ENCODE measurements at places on chromosomes 11 and 22.

DNA sequence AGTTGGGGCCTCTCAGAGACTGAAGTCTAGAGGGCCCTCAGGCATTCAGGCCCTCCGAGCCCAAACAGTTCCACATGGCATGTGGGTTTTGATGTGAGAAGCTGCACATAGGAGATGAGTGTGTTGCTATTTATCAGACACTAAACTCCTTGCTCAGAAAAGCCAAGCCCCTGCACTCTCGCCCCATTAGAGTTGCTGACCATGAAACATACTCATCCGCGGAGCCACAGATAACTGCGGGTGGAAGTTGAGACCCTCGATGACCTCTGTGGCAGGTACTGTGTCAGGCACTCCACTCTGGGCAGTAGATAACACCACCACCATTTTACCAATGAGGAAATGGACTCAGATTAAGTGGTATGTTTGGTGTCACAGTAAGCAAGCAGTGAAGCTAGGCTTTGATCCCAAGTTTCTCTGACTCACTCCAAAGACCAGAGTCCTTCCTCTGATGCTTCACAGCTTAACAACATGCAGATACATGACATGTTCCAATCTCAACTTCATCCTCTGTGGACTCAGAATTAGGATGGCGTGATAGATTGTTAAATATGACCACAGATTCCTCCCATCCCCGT lies 202.1 kb downstream of the ADAMTS15 start:
- DNase-seq = no peak

GRCh38 chr22:22045571-22046335 lies 63.2 kb upstream of the TOP3B start:
- no peak for DNase-seq

GRCh38 chr11:70402685-70403084 lies 4.4 kb downstream of the CTTN start:
- peak; percentile 10 for DNase-seq

GRCh38 chr11:13682212-13682611 lies 13.7 kb downstream of the FAR1 start:
- no peak for DNase-seq

DNA sequence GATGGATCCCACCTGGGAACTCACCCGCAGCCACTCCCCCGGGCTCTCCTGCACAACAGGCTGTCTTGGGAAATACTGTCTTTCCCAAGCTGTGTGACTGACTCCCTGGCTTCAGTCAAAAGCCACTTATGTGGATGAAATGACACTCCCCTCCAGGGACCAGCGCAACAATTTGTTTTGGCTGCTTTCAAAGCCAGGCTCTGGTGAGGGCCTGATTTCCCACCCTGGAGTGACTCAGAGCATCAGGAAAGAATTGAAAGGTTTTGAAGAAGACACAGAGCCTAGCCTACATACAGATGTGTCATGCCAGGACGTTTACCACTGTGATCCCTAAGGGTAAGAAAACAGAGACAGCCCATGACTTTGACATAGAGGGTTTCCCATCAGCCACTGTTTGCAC lies 550.5 kb downstream of the MIAT start:
- no peak for DNase-seq

GRCh38 chr11:77200351-77201268 lies 72.6 kb downstream of the MYO7A start:
- no peak for DNase-seq

DNA sequence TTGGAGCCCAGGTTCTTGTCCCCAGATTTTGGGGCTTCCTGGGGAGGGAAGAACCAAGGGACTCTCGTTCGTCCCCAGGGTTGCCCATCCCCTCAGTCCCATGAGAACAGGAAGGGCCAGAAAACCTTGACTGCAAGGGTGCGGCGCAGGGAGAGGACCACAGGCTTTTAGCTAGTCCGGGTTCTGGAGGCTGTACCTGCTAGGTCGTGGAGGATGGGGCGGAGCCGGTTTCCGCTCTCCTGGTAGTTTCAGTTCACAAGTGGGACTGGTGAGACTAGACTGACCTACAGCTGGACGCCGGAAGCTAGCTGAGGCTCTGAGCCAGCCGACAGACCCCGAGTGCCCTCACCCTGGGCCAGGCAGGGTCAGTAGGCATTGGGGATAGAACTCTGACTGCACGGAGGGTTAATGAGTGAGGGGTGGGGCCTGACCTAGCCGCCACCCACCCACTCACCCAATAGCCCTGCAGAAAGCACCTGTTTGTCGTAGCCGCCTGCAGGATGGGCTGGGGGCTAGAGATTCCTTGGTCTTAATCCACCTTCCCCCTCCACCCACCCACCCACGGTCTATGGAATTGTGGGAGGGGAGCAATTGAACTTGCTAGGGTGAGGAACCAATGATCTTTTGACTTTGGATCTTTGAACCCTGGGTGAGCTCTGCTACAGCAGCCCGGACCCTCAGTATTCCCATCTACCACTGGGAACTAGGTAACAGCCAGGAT lies 1.5 kb downstream of the MAFF start:
- peak; percentile 60 for DNase-seq

DNA sequence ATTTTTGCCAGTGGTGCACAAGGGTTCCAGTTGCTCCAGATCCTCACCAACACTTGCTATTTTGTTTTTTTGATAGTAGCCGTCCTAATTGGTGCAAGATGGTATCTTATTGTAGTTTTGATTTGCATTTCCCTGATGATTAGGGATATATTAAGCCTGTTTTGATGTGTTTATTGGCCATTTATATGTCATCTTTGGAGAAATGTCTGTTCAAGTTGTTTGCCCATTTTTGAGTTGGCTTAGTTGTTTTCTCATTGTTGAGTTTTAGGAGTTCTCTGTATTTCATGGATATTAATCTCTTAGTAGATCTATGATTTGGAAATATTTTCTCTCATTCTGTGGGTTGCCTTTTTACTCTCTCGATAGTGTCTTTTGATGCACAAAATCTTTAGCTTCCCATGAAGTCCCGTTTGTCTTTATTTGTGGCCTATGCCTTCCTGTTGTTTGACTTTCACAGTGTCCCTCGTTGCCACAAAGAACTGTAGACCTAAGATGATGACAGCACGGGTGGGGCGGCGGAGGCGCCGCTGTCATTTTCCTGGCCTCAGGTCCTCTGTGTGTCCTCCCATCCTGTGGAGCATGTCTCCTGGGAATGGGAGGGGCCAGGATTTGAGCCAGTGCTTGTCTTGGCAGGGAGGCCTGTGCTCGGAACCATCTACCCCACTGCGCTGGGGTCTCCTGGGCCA lies 33.5 kb downstream of the LRP5 start:
- DNase-seq = no peak

DNA sequence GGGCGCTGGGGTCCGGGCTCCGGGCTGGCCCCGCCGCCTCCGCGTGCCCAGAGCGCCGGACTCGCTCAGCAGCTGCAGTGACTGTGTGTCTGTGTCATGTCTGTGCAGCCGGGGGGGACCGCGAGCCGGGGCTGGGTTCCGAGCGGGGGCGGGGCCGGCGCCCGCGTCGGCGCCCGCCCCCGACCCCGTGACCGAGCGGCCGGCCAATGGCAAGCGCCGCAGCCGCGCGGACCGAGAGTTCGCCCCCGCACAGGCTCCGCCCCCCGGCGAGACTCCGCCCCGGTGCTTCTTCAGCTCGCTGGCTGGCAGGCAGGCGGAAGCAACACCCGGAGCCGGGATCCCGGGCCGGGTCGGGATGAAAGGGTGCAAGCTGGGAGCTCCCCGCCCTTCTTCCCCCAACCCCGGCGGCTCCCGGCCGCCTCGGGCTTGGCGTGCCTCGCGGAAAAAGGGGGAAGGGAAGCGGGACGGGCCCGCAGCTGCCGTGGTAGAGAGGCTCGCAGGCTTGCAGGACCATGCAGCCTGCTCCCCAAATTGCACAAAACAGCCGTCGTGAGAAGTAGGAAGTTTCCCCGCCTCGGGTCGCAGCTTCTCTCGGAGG lies 750 bp upstream of the LARGE1 start:
- peak; percentile 77 for DNase-seq

DNA sequence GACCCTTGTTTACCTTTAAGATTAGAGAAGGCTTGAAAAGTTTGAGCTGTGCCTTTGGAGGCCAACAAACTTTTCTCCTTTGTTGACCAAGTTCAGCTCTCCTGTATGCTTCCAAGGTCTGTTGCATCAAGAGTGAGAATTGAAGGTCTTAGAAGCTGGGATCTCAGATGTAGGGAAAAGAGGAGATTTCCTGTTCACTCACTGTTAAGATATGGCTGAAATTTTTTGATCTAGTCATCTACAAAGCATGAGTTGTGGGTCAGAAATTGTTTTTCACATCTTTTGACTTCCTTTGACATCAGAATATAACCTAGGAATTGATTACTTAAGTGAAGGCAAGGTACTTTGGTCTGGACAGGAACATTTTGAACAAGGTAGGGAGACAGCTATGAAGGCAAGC lies 12.1 kb downstream of the OR51B4 start:
- no peak for DNase-seq

DNA sequence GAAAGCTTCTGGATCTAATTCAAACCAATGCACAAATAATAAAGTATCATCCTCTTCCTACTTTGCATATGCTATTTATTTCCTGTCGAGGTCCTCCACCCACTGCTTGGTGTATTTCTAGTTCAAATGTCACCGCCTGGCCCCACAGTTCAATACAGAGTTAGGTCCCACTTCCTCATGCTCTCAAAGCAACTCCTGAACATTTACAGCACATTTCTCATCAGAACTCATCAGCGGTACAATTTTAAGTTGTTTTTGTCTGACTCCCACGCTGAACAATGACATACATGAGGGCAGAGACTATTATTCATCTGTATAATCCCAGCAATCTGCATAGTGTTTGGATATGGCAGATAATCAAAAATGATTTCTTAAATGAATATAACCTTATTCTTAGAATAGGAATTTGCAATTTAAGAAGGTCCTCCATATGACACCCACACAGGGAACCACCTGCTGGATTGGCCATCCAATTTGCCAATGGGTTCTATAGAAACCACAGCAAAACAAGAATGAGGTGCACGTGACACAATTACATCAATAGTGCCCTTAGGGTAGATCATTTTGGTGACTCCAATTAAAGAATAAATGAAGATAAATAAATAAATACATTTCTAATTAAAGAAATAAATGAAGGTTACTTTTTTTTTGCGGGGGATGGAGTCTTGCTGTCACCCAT lies 54.2 kb downstream of the SLC25A17 start:
- no peak for DNase-seq

DNA sequence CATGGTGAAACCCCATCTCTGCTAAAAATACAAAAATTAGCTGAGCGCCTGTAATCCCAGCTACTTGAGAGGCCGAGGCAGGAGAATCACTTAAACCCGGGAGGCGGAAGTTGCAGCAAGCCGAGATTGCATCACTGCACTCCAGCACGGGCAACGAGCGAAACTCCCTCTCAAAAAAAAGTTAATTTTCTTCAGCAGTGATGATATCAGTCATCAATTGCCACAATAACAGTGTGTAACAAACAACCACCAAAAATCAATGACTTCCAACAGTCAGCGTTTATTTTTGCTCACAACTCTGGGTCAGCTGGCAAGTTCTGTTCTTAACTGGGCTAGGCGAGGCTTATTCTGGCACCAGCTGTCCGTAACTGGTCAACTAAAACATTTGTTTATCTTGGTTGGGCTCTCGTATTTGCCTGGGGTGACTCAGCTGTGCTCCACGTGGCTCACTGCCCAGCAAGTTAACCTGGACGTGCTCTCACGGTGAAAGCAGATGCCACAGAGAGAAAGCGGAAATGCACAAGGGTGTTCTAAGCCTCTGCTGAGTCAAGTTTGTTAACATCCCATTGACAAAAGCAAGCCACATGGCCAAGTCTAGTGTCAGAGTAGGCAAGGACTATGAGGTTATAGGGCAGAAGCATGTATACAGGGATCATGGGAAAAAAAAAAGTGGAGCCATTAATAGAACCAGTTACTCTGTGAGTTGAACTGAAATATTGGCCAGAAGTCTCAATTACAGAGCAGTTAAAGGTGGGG lies 52.1 kb downstream of the LHFPL7 start:
- peak; percentile 95 for DNase-seq

DNA sequence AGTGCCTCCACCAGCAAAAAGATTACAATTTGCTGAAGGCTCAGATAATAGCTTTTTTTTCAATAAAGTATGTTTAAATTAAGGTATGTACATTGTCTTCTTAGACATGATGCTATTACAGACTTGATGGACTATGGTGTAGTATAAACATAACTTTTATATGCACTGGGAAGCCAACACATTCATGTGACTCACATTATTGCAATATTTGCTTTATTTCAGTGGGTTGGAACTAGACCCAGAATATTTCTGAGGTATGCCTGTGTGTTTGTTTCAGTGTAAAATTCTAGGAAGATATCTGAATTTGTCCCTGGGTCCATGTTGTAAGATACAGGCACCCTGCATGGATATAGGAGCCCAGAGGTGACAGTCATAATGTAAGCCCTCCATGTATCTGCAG lies 120.0 kb upstream of the BDNF start:
- peak; percentile 78 for DNase-seq

DNA sequence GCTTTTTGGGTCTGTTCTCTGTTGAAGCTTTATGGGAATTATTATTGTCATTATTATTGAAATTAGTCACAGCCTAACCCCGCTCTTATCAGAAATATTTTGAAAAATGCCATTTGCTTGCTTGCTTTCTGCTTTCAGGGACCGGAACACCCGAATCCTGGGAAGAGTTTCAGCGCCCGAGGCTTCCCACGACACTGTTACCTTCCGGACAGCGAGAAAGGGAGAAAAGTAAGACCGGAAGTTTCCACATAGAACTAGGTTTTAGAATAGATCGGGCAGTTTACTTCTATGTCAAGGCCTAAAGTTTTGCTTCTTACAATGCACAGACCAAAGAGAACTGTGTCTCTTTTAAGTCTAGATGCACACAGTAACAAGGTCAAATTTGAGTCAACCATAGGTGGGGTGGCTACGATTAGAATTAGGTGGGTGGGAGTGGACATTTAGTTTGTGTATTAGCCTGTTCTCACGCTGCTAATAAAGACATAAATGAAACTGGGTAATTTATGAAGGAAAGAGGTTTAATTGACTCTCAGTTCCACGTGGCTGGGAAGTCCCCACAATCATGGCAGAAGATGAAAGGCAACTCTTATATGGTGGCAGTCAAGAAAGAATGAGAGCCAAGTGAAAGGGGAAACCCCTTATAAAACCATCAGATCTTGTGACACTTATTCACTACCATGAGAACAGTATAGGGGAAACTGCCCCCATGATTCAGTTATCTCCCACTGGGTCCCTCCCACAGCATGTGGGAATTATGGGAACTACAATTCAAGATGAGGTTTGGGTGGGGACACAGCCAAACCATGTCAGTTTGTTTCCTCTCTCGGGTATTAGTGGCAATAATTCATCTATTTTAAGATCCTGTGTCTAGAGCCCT lies 12.9 kb downstream of the MPEG1 start:
- no peak for DNase-seq

GRCh38 chr11:106403751-106404150 lies 326.3 kb downstream of the AASDHPPT start:
- DNase-seq = no peak

GRCh38 chr22:36641902-36642640 lies 61.5 kb downstream of the CACNG2 start:
- peak; percentile 69 for DNase-seq
